Inflammatory macrophage treated with lipopolysaccharide for 4 hours (primary cell): ENCODE measurements at places on chromosomes 2 and 18.

GRCh38 chr2:174322149-174322548, 12.6 kb upstream of the SP9 start:
- no peak for DNase-seq

GRCh38 chr2:197599285-197599965, 76.0 kb downstream of the RFTN2 start:
- peak; percentile 48 for DNase-seq

DNA sequence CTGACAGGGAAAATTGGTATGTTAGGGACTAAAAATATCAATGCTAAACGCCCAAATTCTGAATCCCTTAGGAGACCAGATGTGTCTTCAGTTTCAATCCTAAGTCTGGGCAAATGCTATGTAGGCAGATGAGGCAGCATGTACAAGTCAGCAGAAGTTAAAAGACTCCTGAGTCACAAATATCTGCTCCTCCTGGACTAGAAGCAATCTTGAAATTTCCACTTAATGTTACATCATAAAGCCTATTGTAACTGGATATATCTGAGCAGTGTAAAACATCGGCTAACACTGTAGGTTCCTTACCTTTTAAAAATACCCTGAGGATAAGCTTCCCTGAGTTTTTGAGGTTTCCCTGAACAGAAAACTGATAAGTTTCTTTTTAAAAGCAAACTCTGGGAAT, 1087.6 kb upstream of the PIK3C3 start:
- DNase-seq, result no peak

- DNase-seq, result no peak
Measured at GRCh38 chr2:178392215-178392614, 58.8 kb downstream of the PRKRA start.

DNA sequence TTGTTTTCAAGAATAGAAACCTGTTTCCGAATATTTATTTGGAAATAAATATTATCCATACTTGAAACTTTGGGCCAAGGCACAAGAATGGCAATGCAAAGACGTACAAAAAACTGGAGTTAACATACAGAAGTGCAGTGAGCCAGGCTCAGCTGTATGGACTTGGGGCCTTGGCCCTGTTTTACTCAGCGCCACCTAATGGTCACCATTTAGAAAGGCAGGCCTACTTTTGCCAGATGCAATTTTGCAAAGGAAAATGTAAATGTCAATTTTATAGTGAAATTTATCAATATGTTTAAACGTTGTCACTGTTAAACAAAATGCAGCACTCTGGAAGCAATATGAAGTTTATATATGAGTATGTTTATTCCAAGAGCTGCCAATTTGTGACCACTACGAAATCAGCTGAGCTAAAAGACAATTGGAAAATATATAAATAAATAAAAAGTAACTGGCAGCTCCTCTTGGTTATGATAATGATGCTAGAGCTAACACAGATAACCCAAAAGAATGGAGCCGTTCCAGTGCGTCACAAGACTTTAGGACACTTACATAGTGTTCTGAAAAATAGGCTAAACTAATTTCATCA, 155.0 kb downstream of the ARHGAP15 start:
- DNase-seq, result peak; percentile 62

DNA sequence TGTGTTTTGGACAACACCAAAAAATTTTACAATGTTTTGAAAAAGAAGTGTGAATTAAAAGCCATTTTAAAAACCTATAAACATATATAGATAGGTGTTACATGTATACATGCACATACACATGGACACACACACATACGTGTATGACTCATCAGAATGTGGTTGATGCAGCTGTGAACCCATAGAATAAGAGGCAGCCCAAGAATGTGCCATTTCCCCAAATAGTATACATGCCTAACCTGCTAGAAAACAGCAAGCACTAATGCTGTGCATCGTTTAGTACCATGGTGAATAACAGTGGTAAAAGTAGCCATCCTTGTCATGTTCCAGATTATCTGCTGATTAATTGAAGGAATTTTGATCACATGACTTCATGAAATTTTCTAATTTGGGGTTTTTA, 149.0 kb downstream of the DSEL start:
- no peak for DNase-seq

DNA sequence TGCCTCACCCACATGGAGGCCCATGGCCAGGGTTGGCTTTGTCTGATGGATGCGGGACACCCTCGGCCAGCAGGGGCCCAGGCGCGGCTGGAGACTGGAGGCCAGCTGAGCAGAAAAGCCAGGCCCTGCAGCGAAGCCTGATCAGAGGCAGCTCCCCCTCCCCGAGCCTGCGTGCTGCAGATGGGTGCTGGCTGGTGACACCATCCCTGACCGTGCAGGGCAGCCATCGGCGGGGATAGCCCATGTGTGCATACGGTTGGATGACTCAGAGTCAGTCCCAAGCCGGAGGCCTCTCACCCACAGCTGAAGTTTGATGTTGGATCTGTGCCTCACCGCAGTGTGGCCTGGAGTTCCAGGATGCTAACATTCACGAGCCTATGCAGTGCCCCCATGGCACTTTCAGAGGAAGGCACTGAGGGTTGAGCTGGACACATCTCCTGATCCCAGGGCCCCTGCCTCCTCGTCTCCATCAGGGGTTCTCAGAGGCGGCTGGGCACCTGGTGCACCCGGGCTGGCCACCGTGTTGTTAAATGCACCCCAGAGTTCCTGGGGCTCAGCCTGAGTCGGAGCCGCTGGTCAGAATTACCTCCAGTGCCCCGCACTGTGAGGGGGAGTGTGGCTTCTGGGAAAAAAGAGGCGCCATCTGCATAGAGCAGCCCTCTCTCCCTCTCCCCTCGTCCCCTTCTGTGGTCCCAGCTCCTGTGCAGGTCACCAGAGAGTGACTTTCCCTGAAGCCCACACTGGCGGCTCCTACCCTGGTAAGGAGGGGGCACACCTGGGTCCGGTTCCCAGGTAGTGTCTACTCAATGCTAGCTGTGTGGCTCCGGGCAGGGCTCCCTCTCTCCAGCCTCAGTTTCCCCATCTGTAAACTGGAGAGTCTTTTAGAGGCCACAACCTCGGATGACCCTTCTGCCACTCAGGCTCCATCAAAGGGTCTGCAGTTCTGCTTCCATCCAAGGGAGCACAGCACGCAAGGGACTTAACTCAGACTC, 19.4 kb upstream of the KIF1A start:
- no peak for DNase-seq

- no peak for DNase-seq
Measured at GRCh38 chr2:74019516-74019915, 34.8 kb downstream of the TET3 start.

DNA sequence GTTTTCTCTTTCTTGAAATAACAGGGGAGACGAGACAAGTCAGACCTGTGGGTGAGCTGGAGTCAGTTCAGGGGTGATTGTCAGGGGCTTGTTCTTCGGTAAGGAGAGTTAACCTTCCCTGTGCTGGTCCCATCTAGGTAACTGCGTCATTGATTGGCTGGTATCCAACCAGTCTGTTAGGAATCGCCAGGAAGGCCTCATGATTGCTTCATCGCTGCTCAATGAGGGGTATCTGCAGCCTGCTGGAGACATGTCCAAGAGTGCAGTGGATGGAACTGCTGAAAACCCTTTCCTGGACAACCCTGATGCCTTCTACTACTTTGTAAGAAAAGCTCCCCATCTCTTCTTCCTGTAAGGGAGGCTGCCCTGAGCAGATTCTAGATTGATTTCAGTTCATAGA, 21.3 kb downstream of the PLEK start:
- no peak for DNase-seq

DNA sequence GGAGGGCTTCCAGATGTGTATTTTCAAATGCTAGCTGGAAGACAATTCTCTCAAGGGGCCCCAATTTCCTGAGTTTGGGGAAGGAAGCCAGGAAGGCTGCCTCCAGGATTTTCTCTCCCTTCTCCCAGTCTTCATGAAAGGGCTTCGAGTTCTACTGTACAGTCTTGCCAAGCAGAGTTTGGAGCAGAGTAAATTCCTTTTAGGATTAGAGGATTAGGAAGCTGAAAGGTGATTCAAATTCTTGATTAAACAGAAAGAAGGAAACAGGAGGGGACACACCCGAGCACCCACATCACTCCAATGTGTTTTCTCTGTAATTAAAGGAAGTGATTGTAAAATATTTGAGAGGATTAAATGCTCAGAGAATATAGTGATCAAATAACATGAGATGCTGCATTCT, 217.8 kb downstream of the SETBP1 start:
- no peak for DNase-seq

DNA sequence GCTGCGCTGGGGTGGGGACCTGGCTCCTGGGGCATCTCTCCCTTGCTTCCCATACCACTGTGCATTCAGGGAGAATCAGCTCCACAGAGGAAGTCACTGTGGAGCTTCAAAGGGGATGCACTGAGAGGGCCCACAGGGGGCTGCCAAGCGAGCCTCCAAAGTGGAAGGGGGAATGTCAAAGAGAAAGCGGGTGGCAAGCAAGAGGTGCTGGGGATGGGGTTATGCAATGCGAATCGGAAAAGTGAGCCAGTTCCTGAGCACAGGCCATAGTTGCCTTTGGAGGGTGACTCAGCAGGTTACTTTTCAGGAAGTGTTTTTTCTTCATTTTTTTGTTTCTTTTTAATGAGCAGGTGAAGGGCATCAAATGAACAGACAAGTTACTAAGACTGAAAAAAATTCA, 17.6 kb downstream of the PMAIP1 start:
- DNase-seq, result peak; percentile 84

DNA sequence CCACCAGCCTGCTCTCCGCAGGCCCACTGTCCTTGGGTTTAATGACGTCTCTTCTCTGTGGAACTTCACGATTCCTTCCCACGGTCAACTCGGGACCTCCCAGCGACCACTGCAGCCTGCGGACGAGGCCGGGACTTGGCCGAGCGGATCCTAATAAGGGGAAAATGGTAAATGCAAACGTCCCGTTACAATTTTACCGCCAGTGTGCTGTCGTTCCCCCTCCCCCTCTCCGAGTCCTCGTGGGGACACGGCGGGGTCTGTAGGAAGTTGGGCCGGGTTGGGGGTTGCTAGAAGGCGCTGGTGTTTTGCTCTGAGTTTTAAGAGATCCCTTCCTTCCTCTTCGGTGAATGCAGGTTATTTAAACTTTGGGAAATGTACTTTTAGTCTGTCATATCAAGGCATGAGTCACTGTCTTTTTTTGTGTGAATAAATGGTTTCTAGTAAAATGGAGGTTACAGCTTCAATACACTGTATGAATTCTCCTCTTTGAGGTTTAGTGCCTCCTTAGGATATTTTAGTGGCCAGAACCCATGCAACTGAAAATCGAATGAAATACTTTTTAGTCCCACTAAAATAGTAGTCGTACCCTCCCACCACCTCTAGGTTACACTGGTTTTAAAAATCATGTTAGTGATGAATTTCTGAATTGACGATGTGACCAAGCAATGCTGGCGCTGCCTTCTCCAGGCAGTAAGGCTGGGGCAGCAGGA, 2.3 kb downstream of the HOXD11 start:
- no peak for DNase-seq

DNA sequence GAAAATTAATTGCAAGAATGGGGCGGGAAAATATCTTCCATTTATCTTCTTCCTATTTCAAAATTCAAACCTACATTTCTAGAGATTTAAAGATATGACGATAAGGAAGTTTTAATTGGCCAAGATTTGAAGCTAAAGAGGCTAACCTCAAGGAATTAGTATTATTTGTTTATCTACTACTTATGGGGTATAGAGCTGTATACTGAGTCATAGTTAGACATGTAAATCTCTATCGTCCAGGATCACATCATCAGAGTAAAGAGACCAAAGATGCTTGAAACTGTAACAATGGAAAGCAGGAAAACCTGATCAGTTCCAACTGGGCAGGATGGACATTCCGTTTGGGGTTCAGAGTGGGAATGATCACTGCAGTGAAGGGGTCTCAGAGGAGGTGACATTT, 95.2 kb upstream of the KLF7 start:
- DNase-seq, result no peak

GRCh38 chr18:21164548-21165095, 53.0 kb upstream of the ROCK1 start:
- DNase-seq, result no peak

DNA sequence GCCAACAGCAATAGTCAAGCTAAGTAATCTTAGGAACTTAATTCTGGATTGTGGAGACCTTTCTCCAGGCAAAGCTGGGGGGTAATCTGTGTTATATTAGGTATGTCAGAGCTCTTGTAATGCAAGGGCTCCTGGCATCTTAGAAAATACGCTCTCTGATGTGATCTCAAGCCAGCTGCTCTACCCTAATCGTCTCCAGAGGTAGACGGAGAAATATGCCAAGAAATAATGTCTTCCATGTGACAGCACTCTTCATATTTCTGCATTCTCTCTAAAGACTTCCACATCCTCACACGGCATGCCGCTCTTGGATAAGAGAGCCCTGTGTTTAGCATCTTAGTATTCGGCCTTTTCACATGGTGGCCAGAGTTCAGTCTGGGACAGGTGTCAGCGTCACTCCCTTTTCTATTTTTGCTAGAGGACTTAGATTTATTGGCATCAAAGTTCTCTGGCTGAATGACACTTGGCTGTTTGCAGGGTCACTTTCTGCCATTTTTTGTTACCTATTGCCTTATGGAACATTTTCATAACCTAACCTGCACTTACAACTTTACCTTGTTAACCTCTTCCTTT, 25.2 kb downstream of the CAPN13 start:
- DNase-seq, result no peak

GRCh38 chr2:10524851-10525572, 76.9 kb upstream of the ODC1 start:
- DNase-seq, result no peak

- DNase-seq, result peak; percentile 56
Measured at GRCh38 chr2:43218702-43219382, 7.6 kb downstream of the ZFP36L2 start.

DNA sequence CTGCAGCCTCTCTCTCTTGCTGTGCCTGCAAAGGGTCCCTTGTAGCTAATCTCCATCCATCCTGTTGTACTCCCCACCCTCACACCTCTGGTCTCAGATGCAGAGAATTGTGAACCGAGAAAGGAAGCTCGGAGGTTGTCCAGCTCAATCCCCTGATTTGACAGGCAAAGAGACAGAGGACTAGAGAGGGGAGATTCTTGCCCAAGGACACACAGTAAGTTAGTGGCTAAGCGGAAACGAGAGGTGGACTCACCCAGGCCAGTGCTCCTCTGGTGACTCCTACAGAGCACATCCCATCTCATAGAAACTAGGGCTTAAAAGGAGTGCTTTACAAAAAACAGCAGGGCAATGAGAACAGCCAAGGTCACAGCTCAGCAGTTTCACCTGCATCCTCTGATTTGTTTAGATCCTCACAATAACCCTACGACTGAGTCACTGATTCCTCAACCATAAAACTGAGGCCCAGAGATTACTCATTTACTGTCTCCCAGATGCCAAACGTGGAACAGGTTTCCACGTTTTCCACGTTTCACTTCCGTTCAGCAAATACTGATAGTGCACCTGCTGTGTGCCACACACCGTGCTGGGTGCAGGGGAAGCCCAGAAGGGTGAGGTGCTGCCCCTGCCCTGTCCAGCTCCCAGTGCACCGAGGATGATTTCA, 22.1 kb downstream of the EHD3 start:
- DNase-seq, result no peak

GRCh38 chr2:231193216-231193615, 5.2 kb upstream of the ARMC9 start:
- no peak for DNase-seq

DNA sequence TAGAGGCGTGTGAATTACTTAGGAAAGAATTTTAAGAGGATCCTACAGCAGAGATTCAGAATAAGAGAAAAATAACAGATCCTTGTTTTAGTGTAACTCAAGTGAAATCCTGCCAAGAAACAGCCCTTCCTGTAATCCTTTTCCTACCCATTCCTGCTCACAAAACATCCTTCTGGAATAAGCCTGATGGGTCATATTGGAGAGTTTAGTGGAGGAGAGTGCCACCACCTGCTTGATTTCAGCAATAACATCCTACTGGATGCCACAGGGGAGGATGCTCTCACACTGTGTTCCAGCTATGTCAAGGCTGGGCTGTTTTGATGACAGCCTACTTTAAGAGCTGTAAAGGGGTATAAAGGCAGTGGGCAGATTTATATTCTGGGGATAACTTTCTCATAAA, 54.8 kb upstream of the CCDC178 start:
- DNase-seq, result no peak
